ELR (cell line): ENCODE measurements at places on chromosomes 16 and 17.

GRCh38 chr16:83890359-83890758 is 8.6 kb upstream of the MLYCD start:
- DNase-seq = no peak

DNA sequence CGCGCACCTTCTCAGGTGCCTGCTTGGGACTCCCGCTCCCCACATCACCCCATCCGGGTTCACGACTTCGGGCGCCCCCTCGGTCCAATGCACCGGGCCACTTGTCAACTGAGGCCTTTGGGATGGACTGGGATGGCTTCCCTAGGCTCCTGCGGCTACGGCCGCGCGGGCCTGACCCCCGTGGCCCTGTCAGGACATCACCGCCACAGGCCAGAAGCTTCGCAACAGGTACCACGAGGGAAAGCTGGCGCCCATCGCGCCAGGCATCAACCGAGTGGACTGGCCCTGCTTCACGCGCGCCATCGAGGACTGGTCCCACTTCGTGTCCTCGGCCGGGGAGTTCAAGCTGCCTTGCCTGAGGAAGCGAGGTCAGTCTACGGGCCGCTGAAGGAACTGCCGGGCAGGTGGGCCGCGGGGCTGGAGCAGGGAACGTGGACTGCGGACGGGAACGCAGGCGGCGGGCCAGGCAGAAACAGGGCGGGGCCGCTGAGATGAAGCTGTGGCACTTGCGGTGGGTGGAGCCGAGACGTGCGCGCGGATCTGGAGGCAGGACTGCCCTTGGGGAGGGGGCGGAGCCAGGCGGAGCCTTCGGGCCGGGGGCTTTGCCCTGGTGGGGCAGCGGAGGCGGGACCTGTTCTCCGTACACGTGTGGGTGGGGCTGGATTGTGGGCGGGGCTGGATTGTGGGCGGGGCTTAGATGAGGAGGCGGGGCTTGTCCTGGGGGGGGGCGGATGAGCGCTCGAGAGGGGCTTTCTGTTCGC is 13.7 kb upstream of the CNGB1 start:
- DNase-seq = peak; percentile 93

GRCh38 chr17:27492470-27492869 is 36.2 kb downstream of the KSR1 start:
- no peak for DNase-seq

DNA sequence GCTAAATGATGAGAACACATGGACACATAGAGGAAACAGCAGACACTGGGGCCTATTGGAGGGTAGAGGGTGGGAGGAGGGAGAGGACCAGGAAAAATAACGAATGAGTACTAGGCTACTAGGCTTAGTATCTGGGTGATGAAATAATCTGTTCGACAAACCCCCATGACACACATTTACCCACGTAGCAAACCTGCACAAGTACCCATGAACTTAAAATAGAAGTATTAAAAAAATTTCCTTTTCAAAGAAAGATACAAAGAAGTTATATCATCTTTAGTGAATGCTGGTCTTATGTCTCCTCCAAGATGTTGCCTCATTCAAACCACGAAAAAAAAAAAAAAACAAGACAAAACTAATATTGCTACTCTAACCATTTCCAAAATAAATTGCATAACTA is 31.7 kb downstream of the MBTD1 start:
- DNase-seq = peak; percentile 2

DNA sequence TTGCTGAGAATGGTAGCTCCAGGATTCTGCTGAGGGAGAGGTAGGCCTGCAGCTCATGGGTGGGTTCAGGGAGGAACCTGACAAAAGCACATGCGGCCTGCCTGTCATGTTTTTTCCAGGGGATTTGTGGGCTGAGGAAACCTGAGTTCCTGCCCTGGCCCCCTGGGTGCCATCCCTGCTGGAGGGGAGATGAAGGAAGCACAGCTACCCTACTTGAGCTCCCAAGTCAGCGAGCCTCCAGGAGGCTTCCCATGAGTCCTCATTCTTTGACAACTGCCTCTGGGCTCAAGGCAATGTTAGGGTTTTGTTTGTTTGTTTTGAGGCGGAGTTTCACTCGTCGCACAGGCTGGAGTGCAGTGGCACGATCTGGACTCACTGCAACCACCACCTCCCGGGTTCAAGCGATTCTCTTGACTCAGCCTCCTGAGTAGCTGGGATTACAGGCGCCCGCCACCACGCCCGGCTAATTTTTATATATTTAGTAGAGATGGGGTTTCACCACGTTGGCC is 12.1 kb upstream of the FLYWCH1 start:
- DNase-seq = no peak

DNA sequence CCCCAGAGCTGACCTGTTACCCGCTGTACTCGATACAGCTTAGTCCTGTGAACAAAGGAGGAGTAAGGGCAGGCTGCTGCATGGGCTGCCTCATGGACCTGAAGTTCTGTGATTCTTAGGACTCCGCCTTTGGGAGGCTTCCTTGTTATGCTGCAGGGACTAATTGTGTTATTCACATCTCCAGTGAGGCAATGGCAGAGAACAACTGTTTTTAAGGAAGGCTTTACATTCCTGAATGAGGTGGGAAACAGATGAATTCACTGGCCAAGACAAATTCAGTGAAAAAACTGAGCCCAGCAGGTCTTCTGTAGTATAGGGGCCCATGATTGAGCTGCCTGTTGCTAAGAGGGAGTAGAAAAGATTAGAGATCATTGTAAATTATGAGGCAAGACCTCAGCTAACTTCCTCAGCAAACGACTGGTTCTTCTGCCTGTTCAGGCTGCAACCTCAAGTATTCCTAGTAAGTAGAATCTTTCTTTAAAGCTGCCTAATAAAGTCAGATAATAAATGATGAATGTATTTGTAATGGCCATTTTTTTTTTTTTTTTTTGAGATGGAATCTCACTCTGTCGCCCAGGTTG is 26.3 kb downstream of the ADORA2B start:
- DNase-seq = no peak

DNA sequence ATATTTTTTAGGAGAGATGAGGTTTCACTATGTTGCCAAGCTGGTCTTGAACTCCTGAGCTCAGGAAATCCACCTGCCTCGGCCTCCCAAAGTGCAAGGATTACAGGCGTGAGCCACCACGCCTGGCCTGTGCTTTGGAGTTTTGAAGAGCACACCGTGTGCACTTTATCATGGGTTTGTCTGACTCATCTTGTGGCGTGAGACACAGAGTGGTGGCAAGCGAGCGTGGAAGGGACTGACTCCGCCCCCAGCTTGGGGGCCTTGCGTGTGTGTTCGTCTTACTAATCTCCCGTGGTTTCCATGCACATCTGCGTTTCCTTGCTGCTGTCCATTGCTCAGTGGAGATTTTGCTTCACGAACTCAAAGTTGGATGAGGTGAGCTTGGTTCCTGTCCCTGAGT is 22.9 kb downstream of the CRAMP1 start:
- DNase-seq = no peak
